ENCODE measurements at places on chromosomes 4 and X.
A peak's percentile ranks its signal among the peaks of the same experiment; 100 is the strongest.

- DNase-seq: no peak
These were observed 12.2 kb upstream of the MTMR1 start for GRCh38 chrX:150680974-150681373.

DNA sequence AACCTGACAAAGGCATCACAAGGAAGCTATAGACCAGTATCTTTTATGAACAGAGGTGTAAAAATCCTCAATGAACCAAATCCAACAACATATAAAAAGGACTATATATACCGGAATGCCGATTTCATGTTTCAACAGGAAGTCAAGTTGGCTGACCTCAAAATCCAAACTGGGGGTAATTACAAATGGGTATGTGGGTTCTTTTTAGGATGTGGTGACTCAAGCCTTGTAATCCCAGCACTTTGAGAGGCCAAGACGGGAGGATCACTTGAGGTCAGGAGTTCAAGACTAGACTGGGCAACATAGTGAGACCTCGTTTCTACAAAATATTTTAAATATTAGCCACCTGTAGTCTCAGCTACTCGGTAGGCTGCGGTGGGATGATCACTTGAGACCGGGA lies 10.4 kb downstream of the PRSS48 start:
- no peak for DNase-seq

GRCh38 chr4:827209-828081 lies 1.5 kb upstream of the CPLX1 start:
- DNase-seq: no peak

DNA sequence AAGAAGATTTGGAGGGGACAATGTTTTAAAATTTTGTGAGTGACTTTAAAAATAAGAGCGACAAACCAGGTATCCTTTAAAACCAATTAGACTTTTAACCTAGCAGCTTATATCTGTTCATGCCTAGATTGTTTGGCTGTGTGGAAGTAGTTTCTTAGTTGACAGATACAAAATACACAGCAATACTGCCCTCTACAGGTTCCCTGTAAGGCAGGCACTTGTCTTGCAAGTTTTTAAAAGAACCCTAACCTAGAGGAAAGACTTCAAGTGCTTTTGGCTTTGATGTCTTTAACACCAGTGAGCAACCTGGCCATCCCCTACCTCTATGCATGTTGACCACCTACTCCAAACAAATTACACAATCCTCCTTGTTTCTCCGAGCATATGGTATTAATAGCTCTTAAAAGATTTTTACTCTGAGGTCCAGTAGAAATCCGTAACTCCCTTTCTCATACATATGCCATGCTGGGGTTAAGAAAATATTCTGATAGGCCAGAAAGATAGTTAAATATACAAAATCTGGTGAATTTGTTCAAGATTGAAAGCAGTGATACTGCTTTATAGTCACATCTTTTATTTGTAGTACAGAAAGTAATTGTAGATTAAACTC lies 273.0 kb downstream of the ARHGAP24 start:
- peak; percentile 19 for DNase-seq

GRCh38 chr4:165462009-165462408 lies 83.2 kb downstream of the CPE start:
- DNase-seq: no peak

- peak; percentile 37 for DNase-seq
These were observed 1.1 kb downstream of the GAB1 start for GRCh38 chr4:143337600-143338287.

DNA sequence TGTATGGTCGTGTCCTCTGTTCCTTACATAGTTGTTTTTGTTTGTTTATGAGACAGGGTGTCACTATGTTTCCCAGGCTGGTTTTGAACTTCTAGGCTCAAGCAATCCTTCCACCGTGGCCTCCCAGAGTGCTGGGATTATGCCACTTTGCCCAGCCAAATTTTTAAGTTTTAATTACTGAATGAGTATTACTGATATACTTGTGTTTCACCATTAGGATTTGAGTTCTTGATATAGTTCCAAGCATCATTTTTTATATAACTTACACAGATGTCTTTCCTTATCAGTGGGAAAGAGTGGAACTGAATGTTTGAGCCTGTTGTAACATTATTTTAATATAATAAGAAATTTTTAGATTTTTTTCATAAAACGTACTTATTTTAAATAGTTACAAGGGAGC lies 20.4 kb downstream of the TMEM165 start:
- DNase-seq: no peak

DNA sequence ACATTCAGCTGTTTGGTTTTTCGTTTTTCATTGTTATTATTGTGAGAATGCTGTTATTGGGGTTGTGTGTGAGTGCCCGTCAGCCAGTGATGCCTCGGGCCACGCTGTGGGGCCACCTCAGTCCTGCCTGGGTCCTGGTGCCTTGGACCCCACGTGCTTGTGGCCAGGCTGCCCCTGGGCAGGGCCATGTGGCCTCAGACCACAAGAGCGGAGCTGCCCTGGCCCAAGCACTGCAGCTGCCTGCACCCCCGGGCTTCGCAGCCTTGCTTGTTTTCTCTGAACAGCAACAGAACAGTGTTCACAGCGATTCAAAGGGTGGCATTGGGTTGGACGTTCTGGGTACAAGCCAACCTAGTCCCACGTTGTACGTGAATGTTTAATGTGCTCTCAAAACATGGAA lies 56.9 kb downstream of the CPLX1 start:
- no peak for DNase-seq

DNA sequence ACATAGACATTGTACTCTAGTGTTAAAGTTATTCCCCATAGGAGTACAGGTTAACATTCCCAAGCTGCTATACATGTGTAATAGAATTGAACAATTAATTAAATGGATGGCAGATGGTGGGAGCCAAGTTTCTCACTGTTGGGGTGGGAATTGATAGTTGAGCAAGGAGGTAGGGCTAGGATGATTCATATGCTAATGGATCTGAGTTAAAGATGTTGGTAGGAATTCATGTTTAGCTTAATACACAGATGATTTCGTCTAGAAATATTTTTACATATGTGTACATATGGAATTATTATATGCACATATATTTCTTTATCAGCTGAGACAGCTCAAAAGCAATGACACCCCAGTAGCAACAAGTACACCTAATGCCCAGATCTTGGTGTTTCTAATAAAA lies 26.1 kb upstream of the PAPSS1 start:
- no peak for DNase-seq

DNA sequence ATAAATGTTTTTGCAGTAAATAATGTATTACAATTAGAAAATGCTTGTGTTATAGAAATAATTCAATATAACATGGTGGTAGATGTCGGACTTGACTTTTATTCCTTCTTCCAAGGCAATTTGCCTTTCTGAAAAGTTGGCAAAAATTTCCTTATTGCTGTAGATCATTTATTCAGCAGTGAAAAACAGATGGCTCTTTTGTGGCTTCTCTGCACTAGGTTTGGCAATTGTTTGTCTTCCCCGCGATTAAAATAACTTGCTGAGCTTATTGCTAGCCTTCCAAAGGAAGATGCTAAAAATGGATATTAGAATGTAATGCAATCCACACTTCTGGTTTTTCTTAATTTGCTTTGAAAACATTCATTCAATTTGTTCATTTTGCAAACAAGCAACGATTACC lies 1977.9 kb upstream of the ADGRL3 start:
- DNase-seq: no peak

DNA sequence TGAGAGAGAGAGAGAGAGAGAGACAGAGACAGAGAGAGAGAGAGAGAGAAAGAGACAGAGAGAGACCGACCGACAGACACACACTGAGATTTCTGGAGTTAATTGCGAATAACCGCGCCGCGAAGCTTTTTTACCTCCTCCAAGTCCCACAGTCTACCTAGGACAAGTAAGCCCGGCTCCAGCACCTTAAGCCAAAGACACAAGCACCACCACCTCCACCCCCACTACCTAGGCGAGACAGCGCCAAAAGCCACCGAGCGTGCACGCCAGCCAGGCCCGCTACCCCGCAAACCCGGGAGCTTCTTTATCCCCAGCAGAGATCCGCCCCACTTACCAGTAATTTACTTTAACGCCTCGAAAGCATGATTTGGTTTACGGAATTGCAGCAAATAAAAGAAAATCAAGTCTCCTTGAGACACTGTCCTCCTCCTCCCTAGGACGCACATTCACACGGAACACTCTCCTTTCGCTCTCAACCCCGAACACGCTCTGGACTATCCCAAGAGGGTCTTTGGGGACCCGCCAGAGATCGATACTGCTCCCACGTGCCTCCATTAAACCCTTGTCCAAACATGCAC lies 649.6 kb upstream of the DIPK2B start:
- DNase-seq: peak; percentile 14

DNA sequence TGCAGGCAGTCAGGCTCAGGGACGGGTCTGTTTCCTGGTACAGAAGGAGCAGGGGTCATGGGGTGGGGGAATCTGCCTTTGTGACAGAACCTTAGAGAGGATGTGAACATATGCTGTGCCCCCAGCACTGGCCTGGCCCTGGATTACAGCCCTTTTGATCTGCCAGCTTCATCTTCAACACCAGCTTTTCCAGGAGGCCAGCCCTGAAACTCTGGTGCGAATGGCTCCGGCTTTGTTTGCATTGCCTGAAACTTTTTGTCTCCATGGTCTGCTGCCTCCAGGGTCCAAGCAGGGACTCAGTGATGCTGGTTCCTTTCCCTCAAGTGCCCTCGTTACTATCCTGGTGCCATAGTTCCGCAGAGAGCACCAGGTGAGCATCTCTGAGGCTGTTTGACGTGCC lies 2.1 kb downstream of the CNGA2 start:
- DNase-seq: no peak

GRCh38 chrX:83829874-83830273 lies 31.1 kb upstream of the CYLC1 start:
- no peak for DNase-seq

DNA sequence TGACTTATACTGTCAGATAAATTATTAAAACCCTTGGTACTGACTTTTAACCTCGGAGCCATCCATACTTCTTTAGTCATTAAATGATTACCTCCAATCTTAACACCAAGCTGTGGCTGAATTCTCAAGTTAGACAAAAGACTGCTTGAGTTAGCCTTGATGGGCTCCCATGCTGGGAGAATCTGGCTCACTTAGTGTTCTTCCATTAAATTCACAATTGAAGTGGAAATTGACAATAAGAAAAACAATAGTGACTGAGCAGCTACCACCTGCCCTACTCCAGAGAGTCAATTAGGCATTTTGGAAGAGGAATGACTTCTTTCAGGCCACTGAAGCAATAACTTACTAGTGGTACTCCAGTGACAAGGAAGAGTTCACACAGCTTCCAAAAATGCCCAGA lies 503.0 kb upstream of the CPXCR1 start:
- DNase-seq: no peak

GRCh38 chr4:37365888-37366287 lies 121.3 kb downstream of the NWD2 start:
- no peak for DNase-seq

DNA sequence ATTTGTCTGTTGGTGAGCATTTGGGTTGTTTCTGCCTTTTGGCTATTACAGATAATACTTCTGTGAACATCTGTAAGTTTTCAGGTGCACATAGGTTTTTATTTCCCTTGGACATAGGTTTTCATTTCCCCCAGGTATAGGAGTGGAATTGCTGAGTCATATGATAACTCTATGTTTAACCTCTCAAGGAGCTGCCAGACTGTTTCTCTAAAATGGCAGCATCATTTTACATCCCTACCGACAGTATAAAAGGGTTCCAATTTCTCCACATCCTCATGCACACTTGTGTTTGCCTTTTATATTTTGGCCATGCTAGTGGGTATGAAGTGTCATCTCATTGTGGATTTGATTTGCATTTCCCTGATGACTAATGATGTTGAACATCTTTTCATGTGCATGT lies 53.5 kb downstream of the TMEM164 start:
- DNase-seq: no peak

GRCh38 chr4:78939667-78940008 lies 400 bp upstream of the PAQR3 start:
- DNase-seq: no peak

GRCh38 chr4:142404191-142404611 lies 441.9 kb downstream of the INPP4B start:
- no peak for DNase-seq

GRCh38 chrX:90012395-90012794 lies 90.7 kb downstream of the TGIF2LX start:
- DNase-seq: no peak

- DNase-seq: peak; percentile 47
These were observed 72.1 kb downstream of the PRSS12 start for GRCh38 chr4:118280501-118281218.

GRCh38 chr4:76011018-76011670 lies 3.8 kb upstream of the CXCL9 start:
- DNase-seq: no peak

Data from WTC11 (cell line).